ENCODE measurements at places on chromosomes 4 and X. TPM values are rescaled to one million over a fixed set of nuclear protein-coding genes. Genes with fewer than 3 reads are reported as not detected.

Gene SLC10A3
- total RNA-seq, result 56.9 TPM

Gene NELFA
- total RNA-seq, result 38.5 TPM

Gene PTTG2
- total RNA-seq, result not detected

Gene HSFX2
- not detected for total RNA-seq

Gene EVC2
- 9.8 TPM for total RNA-seq

Gene FHDC1
- 4.7 TPM for total RNA-seq

Measured in placental epithelial cell (primary cell).